ENCODE measurements at places on chromosomes 12 and 14. TPM values are rescaled to one million over a fixed set of nuclear protein-coding genes. Genes with fewer than 3 reads are reported as not detected.

Gene AVPR1A
- 4.5 TPM for polyA plus RNA-seq

Gene PLEKHD1
- polyA plus RNA-seq = 3.4 TPM

Gene RAB15
- 21.7 TPM for polyA plus RNA-seq

Gene SLC8A3
- not detected for polyA plus RNA-seq

Data from kidney (tissue), 22 donors.